ENCODE measurements at places on chromosomes 13 and 19.

- DNase-seq: no peak
Observed at GRCh38 chr13:67792151-67792676, 562.1 kb upstream of the PCDH9 start.

- DNase-seq: no peak
Observed at GRCh38 chr13:52004511-52005170, 6.6 kb downstream of the ATP7B start.

DNA sequence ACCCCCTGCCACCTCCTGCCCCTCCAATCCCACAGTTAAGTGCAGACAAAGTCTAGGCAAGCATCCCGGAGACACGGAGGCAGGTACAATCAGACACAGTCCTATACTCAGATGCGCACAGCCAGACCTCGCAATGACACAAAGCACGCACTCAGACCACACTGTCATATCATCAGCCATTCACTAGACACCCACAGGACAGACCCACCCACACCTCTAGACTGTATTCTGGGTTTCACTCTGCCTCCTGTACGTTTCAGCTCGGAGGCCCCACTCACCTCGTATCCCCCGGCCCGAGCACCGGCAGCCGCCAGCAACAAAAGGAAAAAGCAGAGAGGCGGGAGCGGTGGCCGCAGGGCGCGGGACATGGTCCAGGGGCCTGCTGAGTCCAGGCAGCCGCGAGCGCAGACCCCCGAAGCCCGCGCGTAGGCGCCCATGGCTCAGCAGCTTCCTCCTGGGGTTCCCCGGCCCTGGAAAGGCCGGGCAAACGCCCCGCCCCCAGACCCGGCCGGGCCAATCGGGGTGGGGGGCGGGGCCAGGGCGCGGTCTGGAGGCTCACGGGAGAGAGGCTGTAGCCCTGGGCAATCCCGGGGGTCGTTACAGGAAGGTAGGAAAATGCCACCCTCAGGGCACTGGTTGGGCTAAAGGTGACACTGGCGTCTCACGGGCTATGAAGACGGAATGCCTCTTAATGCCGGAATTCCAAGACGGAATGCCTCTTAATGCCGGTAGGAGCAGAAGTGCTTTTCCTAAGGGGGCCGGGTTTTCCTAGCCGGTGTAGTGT lies at the start of the genes MAN2B1 and WDR83:
Gene MAN2B1 (minus strand): TSS at position 478 of the 784 bp plus-strand sequence. CDS start 41 bp downstream, at position 437.
Gene WDR83 (plus strand): TSS at position 543 of the 784 bp plus-strand sequence. CDS start 2,984 bp downstream, outside the sequence.
- DNase-seq: no peak

DNA sequence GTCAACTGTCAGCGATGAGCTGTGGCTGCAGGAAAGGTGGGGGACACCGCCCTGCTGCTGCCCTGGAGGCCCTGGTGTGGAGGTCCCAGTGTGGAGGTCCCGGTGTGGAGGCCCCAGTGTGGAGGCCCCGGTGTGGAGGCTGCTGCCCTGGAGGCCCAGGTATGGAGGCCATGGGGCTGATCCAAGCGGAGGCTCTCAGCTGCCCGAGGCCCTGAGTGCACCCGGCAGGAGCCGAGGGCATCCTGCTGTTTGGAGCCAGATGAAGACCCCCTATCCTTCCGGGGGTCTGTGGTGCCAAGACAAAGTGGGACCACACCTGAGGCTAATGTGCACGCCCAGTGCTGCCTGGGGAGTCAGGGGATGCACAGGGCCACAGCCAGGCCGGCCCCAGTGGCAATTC lies 210.4 kb upstream of the SOX1 start:
- no peak for DNase-seq

DNA sequence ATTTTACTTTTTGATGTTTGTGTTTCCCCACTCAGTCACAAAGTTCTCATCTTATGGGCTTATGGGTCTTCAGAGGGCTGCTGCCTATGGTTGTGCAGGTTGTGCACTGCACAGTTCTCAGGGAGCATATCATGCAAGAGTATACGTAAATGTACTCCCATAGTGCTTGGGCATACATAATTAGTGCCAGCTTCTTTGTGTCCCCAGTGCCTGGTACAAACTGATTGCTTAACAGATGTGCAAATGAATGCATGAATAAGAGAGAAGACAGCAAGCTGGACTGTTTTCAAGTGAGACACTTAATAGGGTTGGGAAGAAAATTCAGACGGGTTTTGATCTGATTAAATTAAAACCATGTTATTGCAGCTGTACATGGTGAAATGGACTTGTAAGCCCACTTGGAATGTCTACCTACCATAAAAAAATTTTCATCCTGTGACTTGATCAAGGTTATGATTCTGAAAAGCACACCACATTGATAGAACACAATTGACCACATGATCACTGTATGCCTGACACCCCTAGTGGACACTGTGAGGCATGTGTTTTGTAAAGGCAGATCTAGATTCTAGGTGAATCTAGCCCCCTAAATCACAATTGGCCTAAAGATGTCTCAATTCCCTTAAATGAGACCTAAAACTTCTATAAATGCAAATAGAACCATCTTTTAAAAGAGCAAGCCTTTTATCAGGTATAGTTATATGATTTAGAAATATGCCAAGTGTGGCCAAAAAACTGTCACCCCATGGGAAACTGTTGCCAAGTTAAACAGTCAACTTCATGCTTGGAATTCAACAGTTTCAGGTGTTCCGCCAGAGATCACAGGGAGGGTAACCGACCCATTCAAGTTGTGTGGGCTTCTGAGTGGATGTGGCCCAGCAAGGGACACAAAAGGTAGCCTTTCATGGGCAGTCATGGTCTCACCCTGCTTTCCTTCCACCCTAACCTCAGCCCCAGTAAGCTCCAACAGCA lies 27.9 kb downstream of the FAM124A start:
- DNase-seq: no peak

GRCh38 chr19:16516923-16517610 lies 20.9 kb downstream of the C19orf44 start:
- DNase-seq: no peak

DNA sequence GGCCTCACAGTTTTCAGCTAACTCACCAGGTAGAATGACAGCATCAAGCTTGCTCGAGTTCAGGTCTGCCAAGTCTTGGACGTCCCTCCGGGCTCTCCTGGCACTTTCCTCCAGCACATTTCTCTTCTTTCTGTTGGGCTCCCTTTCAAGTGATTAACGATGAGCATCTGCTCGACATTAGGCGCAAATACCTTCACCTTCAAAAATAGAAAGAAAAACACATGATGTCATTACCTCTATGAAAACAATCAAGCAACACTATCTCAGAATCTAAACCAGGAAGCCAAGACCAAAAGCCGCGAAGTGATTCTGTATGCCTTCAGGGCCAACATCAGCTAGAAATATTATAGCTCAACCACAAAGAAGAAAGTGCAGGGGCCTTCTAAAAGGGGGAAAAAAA lies 15.4 kb upstream of the CLN5 start:
- DNase-seq: no peak

- DNase-seq: no peak
Observed at GRCh38 chr13:73827434-73827833, 306.8 kb downstream of the KLF12 start.

DNA sequence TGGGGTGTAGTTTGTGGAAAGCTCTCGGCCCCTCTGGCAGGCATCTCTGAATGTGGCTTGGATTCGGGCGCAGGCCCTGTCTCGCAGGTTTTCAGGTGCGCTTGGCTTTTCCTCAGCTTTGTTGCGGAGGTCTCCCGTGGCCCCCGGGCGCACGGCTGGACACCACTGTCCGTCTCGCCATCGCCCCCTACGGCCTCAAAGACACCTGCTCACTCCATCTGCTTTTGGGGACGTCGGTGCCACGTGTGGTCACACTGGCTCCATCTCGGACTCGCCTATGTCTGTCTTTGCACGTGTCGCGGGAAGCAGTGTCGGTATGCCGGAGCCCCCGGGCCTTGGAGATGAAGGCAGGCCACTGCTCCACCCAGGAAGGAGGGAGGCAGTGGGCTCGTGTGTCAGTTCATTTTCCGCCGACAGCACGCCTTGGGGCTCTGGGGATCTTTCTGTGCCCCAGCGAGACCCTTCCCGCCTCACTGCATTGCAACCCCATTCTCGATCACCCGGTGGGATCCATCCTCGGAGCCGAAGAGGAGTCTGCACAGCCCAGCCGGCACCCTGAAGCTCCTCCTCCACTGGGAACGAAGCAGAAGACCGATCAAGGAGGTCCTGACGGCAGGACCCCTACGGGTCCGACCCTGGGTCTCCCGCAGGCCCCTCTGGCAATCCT lies 42.1 kb downstream of the ZNF146 start:
- no peak for DNase-seq

- no peak for DNase-seq
Observed at GRCh38 chr19:3029065-3029923, at the start of gene TLE2. TLE2 (minus strand) TSS chr19:3029280; CDS start chr19:3028904, 376 bp downstream.

- no peak for DNase-seq
Observed at GRCh38 chr19:55437410-55437809, 5.7 kb downstream of the SHISA7 start.

DNA sequence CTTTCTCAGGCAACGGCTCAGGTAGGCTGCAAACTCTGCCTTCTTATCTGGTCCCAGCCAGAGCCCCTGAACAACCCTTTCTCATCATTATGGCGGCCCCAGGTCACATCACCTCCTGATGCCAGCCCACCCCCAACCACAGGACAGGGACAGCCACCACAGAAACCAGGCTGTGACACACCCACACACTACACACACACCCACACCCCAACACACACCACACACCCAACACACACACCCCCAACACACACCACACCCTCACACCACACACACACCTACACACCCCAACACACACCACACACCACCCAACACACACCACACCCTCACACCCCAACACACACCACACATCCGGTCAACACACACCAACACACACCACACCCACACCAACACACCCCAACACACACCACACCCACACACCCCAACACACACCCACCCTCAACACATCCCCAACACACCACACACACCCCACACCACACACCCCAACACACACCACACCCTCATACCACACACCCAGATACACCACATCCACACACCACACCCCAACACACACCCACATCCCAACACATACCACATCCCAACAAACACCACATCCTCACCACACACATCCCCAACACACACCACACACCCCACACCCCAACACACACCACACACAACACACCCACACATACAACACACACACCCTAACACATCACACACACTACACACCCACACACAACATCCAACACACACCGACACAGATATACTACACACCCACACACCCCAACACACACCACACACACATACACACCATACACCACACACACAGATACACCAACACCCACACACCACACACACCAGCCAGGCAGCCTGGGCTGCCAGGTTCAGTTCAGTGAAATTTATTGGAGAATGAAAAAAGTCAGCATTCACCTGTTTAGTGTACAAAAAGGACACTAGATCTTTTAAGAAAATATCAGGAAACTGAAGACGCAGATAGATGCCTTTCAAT lies 4.2 kb upstream of the ISYNA1 start:
- DNase-seq: no peak

GRCh38 chr13:82636119-82636518 lies 1246.2 kb downstream of the SLITRK1 start:
- DNase-seq: no peak

- no peak for DNase-seq
Observed at GRCh38 chr13:99373436-99373835, 66.2 kb upstream of the GPR183 start.

GRCh38 chr19:14563989-14564651 lies 7.7 kb downstream of the NDUFB7 start:
- no peak for DNase-seq

All from esophagus squamous epithelium (tissue), 5 donors.